ENCODE measurements at places on chromosomes 12 and 14.

- DNase-seq = no peak
These were observed 63.1 kb downstream of the LRRC9 start for GRCh38 chr14:59983048-59983447.

- DNase-seq = no peak
These were observed 21.9 kb downstream of the DHRS2 start for GRCh38 chr14:23657959-23658470.

GRCh38 chr12:121574025-121574424 lies 6.8 kb downstream of the KDM2B start:
- DNase-seq = no peak

DNA sequence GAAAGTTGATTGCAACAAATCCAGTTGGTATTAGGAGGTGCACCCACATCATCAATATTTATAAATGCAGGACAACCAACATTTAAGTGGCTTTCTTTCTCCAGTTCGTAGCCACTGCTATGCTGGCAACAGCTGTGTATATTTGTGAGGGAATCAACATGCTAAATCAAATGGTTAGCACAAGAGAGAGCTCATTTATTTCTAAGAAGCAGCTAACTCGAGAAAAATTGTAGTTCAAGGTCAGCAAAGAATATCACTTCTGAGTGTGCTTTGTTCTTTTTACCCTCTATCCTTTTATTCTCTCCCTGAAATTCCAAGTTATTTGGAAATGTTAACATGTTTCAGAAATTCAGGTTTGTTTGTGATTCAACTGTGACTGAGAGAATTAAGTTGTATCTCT lies 137.3 kb downstream of the NAV3 start:
- DNase-seq = no peak

- peak; percentile 3 for DNase-seq
These were observed 745 bp downstream of the CAND1 start for GRCh38 chr12:67269633-67270573.

- no peak for DNase-seq
These were observed 8.9 kb downstream of the HVCN1 start for GRCh38 chr12:110680032-110680431.

All from stromal cell of bone marrow (primary cell).